ENCODE measurements at places on chromosomes 3 and 15.
A peak's percentile ranks its signal among the peaks of the same experiment; 100 is the strongest.

- no peak for DNase-seq
Observed at GRCh38 chr3:112687211-112687610, 46.3 kb upstream of the CCDC80 start.

DNA sequence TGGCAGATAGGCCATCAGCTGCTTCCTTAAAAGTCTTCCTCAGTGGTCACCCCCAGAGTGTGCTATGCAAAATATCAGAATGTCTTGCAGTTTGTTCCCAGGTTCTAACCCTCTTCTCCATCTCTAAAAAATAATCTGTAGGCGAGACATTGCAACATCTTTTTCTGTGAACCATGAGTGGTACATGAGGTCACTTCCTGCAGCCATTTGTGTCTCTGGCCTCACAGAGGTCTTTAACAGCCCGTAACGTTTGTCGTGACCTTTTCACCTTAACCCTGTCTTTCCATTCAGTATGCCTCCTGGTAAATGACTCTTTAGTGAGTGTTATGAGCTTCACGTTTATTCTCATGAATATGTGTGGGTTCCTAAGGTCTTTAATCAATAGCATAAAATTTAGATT, 145.4 kb downstream of the KLHL25 start:
- DNase-seq = peak; percentile 5

- no peak for DNase-seq
Observed at GRCh38 chr3:141064255-141064926, 13.2 kb downstream of the SPSB4 start.

DNA sequence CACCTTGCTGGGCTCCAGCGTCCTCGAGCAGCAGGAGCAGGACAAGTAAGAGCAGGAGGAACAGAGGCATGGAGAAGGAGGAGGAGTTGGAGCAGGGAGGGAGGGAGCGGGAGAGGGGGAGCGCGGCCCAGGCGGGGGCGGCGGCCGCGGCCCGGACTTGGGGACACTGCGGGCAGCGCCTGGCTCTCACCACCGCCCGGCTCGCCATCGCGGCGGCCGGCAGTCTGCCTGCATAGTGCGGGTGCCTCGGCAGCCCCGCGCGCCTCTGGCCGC, 440 bp downstream of the DCBLD2 start:
- no peak for DNase-seq

- no peak for DNase-seq
Observed at GRCh38 chr3:182973047-182973446, 7.3 kb downstream of the DCUN1D1 start.

- no peak for DNase-seq
Observed at GRCh38 chr3:49654955-49655556, 19.1 kb upstream of the APEH start.

DNA sequence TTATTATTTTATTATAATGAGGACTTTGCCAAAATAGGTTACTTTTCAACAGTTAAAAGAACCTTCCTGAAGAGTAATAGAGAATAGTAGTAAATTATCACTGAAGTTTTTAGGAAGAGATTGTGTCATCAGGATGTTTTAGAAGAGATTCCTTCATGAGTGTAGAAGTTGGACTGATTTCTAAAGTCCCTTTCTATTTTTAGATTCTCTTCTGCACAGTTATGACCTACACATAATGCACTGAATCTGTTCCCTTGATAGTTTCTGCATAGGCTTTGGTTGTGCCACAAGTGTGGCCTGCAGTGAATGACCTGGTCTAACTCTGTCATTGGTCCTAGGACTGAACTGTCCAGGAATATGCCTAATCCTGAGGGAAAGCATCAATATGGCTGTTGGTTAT, 23.9 kb downstream of the SLC35A5 start:
- no peak for DNase-seq

- peak; percentile 78 for DNase-seq
Observed at GRCh38 chr15:41660235-41661077, at the start of gene MGA. Gene MGA, plus strand, starts transcription at chr15:41660405.

DNA sequence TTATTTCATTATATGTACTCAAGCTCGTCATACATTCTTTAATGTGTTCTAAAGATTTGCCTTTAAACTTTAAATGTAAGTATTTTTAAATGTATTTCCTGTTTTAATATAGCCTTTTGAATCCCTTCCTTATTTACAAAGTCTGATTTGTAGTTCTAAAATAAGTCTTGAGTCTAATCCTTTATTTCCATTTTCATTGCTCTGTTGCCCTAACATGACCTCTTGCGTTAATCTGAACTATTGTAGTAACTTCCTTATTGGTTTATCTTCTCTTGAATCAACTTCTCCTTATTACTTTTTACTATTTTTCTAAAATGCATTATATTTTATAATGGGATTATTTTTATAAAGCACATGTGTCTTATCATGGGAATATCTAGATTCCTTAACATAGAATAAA, 24.0 kb downstream of the KNL1 start:
- no peak for DNase-seq

DNA sequence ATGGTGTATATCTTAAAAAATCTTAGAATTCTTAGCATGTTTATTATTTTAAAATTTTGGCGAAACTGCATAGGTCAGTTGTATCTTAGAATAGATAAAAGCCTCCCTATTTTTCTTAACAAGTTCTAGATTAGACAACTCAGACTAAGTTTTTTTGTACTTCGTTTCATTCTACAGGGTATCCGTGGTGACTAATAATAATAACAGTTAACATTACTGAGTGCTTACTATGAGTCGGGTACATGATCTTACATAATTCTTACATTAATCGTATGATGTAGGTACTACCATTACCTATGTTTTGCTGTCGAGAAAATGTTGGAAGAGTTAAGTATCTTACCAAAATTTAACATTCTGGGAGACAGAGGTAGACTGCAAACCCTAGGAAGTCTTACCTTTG, 60.7 kb downstream of the UBE2E2 start:
- DNase-seq = no peak

DNA sequence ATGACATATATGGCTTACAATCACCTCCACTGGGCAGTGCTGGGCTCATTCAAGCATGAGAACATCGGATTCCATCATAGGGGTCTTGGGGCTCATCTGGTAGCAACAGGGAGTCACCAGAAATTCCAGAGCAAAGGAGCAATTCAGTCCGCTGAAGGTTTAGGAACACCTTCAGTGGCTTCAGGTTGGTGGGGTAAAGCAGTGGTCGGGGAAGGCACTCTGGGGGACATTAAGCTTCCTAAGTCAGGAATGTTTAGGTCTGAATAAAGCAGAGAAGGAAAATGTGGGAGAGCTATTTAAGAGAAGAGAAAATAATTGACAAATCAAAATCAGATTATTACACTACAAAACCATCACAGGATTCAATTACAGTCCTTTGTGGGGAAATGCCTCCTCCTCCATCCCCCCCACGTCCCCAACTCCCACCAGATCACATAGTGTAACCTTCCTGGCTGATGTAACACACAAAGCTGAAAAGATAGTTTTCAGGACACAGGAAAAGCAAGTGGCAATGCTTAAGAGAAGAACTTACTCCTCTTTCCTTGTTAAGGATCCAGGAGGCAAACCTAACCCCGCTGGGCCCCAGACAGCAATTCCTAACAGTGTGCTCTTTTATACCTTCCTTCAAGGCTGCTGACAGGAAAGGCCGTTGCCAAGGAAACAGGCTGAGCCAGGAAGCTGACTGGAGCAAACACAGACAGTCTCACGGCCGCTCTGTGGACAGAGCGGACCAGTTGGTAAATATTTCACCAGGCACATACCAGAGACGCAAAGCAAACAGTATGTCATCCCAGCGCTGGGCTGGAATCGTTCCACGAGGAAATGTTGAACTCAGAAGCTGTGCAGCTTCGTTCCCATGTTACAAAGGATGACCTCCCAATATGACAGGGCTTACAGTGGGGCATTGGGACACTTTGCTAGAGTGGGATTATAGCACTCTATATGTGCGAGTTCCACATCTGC, 57.5 kb upstream of the LMCD1 start:
- peak; percentile 66 for DNase-seq

GRCh38 chr15:24150542-24150941, 463.4 kb upstream of the NDN start:
- no peak for DNase-seq

- DNase-seq = no peak
Observed at GRCh38 chr3:97138914-97139541, 324.6 kb downstream of the EPHA6 start.

GRCh38 chr3:150271591-150271960, 136.5 kb upstream of the TSC22D2 start:
- no peak for DNase-seq

DNA sequence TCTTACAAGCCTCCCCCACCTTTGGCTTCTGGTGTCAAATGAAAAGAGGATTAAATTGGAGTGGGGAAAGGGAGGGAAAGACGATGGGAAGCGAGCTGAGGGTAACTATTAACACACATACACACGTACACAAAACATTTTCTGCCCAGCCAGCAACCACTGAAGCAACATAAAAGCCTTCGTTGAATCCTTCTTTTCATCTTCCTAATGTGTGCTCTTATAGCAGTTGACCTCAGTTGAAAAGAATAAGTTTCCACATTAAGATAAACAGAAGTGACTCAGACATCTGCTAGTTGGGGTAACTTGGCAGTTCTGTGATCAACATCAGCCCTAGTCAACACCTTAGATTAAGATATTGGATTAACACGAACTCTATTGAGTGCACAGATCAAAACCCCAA, 558.5 kb downstream of the MECOM start:
- no peak for DNase-seq

- DNase-seq = no peak
Observed at GRCh38 chr3:127709320-127710060, 36.7 kb downstream of the ABTB1 start.

GRCh38 chr3:126083511-126083912, 412 bp downstream of the SLC41A3 start:
- DNase-seq = peak; percentile 36

- no peak for DNase-seq
Observed at GRCh38 chr3:10770981-10771380, 45.0 kb upstream of the SLC6A11 start.

DNA sequence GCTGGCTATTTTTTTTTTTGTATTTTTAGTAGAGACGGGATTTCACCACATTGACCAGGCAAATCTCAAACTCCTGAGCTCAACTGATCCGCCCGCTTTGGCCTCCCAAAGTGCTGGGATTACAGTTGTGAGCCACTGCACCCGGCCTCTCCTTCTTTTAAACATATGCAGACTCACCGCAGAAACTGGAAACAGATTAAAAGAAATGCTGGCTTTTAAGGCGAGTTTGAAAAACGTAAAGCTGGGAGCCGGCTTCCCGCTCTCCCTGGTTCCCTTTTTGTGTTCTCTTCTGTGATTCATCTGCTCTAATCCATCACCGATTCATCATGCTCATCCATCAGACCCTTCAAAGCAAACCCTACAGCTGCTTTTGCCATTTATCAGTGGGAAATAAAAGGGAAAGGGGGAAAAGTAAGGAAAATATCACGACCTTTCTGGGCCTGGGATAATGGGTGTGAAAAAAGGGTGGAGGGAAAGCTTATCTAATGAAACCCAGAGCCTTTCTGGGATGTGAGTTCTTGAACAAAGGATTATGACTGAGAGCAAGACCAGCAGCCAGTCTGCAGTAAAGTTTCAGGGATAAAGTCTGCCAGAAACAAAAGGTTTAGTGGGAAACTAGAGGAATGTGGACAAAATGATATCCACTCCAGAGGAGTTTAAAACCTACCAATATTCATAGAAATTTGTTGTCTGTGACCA, 92.3 kb upstream of the LRIG1 start:
- no peak for DNase-seq

- DNase-seq = no peak
Observed at GRCh38 chr3:138060792-138061191, 50.8 kb downstream of the CLDN18 start.

DNA sequence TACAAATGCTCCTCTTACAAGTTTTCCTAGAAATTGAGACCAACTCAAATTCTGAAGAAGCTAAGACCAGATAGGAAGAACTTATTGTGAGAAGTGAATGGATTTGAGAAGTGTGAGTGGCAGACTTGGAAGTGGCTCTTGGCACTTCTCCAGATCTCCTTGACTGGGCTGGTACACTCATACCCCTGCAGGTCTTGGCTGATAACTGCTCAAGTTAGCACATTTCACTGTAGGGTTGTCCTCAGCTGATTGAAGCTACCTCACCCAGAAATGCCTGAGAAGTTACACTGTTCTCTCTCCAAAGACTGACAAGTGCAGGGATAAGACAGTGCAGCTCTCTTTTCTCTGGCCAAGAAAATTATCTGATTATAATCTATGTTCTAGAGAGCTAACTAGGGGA, 16.5 kb upstream of the CLDN1 start:
- DNase-seq = no peak

GRCh38 chr3:189202583-189202982, 30.8 kb downstream of the TPRG1 start:
- no peak for DNase-seq

- no peak for DNase-seq
Observed at GRCh38 chr3:192307631-192308030, 419.7 kb downstream of the FGF12 start.

- DNase-seq = no peak
Observed at GRCh38 chr3:65861718-65862117, 177.0 kb downstream of the MAGI1 start.

- DNase-seq = no peak
Observed at GRCh38 chr3:27573780-27574437, 89.7 kb upstream of the SLC4A7 start.

GRCh38 chr15:52028431-52029093, 9.5 kb downstream of the MAPK6 start:
- DNase-seq = no peak

GRCh38 chr3:178807694-178808093, 263.9 kb downstream of the ZMAT3 start:
- DNase-seq = no peak

GRCh38 chr3:64943866-64944265, 256.1 kb upstream of the ADAMTS9 start:
- DNase-seq = no peak

GRCh38 chr15:82890338-82890994, 62.1 kb downstream of the HOMER2 start:
- no peak for DNase-seq

GRCh38 chr3:88640581-88640980, 466.8 kb upstream of the EPHA3 start:
- no peak for DNase-seq

DNA sequence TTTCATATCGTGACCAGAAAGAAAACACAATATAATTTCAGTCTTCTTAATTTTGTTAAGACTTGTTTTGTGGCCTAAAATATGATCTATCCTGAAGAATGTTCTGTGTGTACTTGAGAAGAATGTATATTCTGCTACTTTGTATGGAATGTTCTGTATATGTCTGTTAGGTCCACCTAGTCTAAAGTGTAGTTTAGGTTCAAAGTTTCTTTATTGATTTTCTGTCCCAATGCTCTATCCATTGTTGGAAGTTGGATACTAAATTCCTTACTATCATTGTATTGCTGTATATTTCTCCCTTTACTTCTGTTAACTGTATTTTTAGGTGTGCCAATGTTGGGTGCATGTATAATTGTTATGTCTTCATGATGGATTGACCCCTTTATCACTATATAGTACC, 21.2 kb downstream of the OR5AC2 start:
- no peak for DNase-seq
